H1 (cell line): ENCODE measurements at places on chromosomes 11 and 22. TPM values are rescaled to one million over a fixed set of nuclear protein-coding genes. Genes with fewer than 3 reads are reported as not detected.

GRCh38 chr11:109808569-109808968 lies 284.6 kb upstream of the ZC3H12C start:
- H3K4me1 ChIP-seq = no peaks in the 10 kb centered on the region
- DNase-seq = no peak
- H3K27ac ChIP-seq = no peak overlapping the region
- no peaks in the 10 kb centered on the region for H3K27me3 ChIP-seq
- H3K36me3 ChIP-seq = no peaks in the 10 kb centered on the region

DNA sequence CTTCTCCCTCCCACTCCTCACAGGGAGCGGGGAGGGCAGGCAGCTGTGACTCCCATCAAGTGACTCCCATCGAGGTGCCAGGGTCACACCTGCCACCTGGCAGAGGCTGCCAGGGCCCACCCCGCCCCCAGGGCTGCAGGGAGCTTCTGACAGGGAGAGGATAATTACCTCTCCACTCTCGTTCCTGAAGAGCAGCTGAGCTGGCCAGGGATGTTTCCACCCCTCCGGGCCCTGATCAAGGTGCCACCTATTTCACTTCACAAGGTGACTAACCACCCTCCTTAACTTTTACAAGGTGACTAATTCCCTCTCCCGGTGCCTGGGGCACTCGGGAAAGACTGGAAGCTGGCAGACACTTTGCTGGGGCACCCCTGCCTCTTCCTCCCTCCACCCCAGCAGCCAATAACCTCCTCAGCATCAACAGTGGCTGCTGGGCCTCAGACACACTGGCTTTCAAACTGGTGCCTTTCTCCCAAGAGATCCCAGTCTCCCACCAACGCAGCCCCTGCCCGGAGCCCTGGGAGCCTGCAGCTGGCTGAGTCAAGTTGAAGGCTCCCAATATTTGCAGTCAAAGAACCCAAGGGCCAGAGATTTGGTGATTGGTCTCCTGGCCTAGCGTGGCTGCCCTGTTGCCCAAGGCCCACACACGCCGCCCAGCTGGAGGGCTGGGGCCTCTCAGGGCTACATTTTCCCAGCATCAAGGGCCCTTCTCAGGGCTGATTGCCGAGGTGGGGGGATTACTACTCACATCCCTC lies 22.0 kb upstream of the MYRF start:
- no peaks in the 10 kb centered on the region for H3K27me3 ChIP-seq
- H3K27ac ChIP-seq = no peak overlapping the region
- H3K4me1 ChIP-seq = no peaks in the 10 kb centered on the region
- no peaks in the 10 kb centered on the region; the same call in 1 of the 2 replicates for H3K36me3 ChIP-seq
- no peak for DNase-seq
- no peak overlapping the region for H3K4me3 ChIP-seq

- H3K27ac ChIP-seq = no peak overlapping the region
- no peak overlapping the region for H3K4me3 ChIP-seq
- no peaks in the 10 kb centered on the region for H3K4me1 ChIP-seq
- H3K36me3 ChIP-seq = no peaks in the 10 kb centered on the region
Measured at GRCh38 chr11:1632053-1632714, 2.6 kb downstream of the KRTAP5-5 start.

MIAT gene
- total RNA-seq = 33.8 and 36.0 TPM in 2 replicates

- H3K4me1 ChIP-seq = peaks cover 10% of the 10 kb centered on the region; the same call in 1 of the 2 replicates
- no peak overlapping the region for H3K27ac ChIP-seq
- DNase-seq = no peak
- no peak overlapping the region for H3K4me3 ChIP-seq
Measured at GRCh38 chr11:65528819-65529350, 4.0 kb downstream of the SCYL1 start.

SLC5A1 gene
- not detected in 2 replicates for total RNA-seq

- H3K27ac ChIP-seq = no peak overlapping the region
- no peaks in the 10 kb centered on the region for H3K4me1 ChIP-seq
- DNase-seq = no peak
- no peaks in the 10 kb centered on the region for H3K36me3 ChIP-seq
- no peak overlapping the region for H3K4me3 ChIP-seq
Measured at GRCh38 chr11:34679681-34680080, 58.8 kb downstream of the EHF start.

DGKZ gene
- total RNA-seq = 84.4 and 88.5 TPM in 2 replicates

DNA sequence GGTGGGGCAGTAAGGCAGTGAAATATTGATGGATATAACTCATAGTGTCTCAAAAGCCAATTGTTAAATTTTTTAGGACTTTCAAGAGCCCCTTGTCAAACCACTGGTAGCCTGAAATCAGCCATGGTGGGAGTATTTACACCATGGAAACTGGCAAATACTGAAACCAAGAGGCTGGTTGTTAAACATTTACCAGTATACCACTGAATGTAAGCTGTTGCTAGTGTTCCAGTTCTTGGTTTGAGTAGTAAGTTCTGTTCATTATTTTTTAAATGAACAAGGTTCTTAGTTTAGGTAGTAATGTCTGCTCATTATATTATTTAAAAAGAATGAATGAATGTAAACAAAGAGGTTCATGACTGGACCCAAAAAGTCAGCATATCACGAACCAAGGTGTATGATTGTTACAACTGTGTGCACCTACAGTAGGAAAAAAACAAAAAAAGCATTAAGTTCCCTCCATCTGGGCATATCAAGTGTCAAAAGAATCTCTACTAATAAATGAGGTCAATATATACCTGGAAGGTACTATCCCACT lies 4.5 kb upstream of the EIF3F start:
- DNase-seq = no peak
- H3K27ac ChIP-seq = no peak overlapping the region
- no peaks in the 10 kb centered on the region for H3K36me3 ChIP-seq
- no peaks in the 10 kb centered on the region for H3K4me1 ChIP-seq
- no peak overlapping the region for H3K4me3 ChIP-seq

SMC1B gene
- total RNA-seq = not detected in 2 replicates

GRCh38 chr11:44733877-44734276 lies 7.1 kb downstream of the TSPAN18 start:
- H3K27me3 ChIP-seq = peaks cover 50% of the 10 kb centered on the region
- H3K27ac ChIP-seq = no peak overlapping the region
- H3K4me3 ChIP-seq = no peak overlapping the region
- H3K4me1 ChIP-seq = peaks cover 12% of the 10 kb centered on the region
- no peaks in the 10 kb centered on the region for H3K36me3 ChIP-seq
- DNase-seq = no peak

HBB gene
- not detected in 2 replicates for total RNA-seq
